ENCODE measurements at places on chromosomes 2 and 18.

GRCh38 chr2:77034445-77034844, 487.7 kb downstream of the LRRTM4 start:
- DNase-seq: no peak

- no peak for DNase-seq
These were observed 76.9 kb downstream of the NXPH2 start for GRCh38 chr2:138703242-138703641.

GRCh38 chr18:55354795-55355194, 233.2 kb downstream of the TCF4 start:
- DNase-seq: peak; percentile 58

DNA sequence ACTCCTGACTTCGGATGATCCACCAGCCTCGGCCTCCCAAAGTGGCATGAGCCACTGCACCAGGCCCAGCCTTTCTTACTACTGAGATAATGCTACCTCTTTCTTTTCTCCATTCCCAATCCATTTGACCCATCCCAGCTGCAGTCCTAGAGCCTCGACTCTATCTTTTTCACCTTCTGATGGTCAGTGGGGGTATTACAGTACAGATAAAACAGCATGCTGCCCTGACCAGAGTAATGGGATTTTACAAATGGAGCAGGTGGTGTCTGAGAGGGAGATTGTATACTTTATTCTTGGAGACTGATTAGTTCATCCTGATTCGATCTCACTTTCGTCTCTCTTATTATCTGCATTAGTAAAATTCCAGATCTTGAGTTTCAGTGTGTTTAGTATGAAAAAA, 238.6 kb upstream of the TNP1 start:
- DNase-seq: no peak

DNA sequence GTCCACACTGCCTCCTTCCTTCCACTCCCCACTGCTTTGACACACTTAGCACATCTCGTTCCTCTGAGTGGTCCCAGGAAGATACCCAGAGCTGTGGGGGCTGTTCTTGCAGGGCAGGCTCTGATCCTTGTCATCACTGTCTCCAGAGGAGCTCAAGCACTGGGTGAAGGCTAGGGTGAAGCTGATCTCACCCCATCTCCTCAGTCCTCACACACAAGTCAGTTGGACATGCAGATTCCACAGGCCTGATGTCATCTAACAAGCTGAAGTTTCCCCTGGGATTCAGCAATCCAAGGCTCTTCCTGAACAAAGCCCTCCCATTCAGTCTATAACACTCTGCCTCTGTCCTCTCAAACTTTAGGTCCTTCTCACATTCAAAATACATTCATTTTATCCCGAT, 90.6 kb upstream of the RAB6C start:
- DNase-seq: peak; percentile 11

DNA sequence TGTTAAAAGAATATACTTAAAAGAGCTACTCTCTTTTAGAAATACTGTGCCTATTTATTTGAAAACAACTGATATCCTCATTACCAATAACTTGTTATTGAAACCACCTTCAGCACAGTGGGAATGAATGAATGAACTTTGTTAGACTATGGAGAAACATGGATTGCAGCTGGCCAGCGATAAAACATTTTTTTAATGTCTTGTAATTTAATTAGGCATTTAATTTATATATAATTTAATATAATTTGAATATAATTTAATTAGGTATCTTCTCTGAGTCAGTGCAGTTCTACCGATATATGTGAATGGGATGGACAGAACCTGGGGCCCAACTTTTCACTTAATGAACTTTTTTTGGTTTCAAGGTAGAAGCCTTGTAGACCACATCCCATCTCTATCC, 94.4 kb downstream of the KCTD18 start:
- no peak for DNase-seq

- DNase-seq: peak; percentile 51
These were observed 961 bp downstream of the RBM43 start for GRCh38 chr2:151260573-151261230.

DNA sequence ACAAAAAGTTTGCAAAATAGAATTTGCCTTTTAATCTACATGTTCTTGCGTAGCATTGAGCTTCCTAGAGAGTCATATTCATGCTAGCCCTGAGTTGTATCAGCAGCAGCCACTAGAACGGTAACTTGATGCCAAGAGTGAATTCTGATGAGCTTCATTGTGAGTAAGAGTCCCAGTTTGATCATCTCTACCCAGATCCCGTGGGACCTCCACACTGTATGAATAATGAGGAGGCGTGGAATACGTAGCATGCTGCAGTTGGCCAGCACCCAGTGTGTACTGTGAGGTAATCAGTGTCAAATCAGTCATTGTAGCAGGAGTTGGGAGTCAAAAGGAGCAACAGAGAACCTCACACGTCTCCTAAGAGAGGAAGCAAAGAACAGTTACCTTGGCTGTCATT, 197.9 kb downstream of the NEDD4L start:
- DNase-seq: peak; percentile 81

- peak; percentile 63 for DNase-seq
These were observed 37.8 kb upstream of the MRPL19 start for GRCh38 chr2:75608684-75609333.

DNA sequence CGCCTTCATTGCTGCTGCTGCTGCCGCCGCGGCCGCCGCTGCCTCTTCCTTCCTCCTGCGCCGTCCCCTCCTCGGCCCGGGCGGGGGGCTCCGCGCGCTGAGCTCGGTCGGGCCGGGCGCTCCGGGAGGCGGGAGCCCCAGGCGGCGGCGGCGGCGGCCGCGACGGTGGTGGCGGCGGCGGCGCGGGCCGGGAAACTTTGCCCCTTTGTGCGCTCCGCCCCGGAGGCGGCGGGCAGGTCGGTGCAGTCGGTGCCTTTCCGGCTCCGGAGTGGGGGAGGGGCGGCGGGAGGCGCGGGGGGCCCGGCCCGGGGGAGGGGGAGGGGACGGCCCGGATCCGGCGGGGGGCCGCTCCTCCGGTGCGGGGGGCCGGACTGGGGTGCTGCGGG, 205 bp downstream of the TET3 start:
- no peak for DNase-seq

GRCh38 chr2:169739351-169739750, 5.7 kb downstream of the KLHL23 start:
- no peak for DNase-seq

DNA sequence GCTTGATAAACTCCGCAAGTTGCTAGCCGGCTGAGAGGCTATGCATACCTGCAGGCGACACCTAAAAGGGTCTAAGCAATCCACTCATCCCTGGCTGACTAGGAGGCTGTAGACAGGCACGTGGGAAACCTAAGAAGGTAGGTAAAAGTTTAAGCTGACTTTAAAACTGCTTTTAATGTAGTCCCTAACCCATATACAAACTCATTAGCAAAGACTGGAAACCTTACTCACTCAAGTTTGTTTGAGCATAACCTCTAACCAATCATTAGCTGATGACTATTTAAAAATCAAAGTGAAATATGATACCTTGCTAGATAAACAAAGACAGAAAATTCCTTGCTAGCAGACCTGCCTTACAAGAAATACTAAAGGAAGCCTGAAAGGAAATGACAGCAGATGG, 106.4 kb downstream of the EXOC6B start:
- DNase-seq: peak; percentile 61

- DNase-seq: no peak
These were observed 109.0 kb upstream of the RGPD4 start for GRCh38 chr2:107717661-107718060.

DNA sequence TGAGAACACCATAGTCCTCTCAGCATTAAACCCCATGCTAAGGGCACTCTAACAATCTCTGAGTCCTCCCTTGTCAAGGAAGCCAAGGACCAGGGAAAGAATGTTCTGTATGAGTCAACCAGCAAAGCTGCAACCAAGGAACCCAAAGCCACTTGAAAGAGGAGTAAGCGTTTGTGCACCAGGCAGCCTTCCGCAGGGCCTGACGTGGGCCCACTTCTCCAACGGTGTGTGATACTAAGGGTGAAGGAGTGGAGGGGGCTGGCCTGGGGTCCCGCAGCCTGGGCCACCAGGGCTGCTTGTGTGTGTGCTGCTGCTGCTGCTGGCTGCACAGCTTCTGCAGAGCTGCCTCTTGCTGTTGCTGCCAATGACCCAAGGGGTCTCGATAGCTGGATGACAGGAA, 30.1 kb upstream of the GALNT14 start:
- DNase-seq: peak; percentile 5

DNA sequence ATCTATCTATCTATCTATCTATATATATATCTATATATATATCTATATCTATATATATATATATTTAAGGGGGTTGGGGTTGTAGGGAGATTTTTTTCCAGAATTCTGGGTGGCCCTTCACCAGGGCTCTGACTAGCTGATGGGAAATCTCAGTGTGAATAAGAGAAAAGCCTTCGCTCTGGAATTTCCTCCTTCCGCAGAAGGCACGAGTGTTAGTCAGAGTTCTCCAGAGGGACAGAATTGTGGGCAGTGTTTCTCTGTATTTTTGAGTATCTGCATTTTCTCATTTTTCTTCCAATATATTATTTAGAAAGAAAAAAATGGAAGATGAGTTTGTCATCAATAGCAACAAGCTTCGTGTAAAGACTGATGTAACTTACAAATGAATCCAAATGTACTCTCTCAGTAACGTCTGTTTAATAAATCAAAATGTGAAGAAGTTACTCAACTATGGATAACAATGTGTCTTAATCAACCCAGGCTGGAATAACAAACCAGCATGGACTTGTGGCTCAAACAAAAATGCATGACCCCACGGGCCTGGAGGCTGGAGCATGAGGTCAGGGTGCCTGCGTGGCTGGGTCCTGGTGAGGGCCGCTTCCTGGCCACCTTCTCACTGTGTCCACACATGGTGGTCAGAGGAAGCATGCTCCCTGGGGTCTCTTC, 10.6 kb upstream of the SNTG2 start:
- DNase-seq: peak; percentile 56

GRCh38 chr2:20351555-20352229, 1.0 kb upstream of the PUM2 start:
- no peak for DNase-seq

GRCh38 chr18:2881840-2882195, 35.0 kb downstream of the EMILIN2 start:
- no peak for DNase-seq

- peak; percentile 10 for DNase-seq
These were observed 271.9 kb downstream of the NCKAP5 start for GRCh38 chr2:133296401-133296800.

GRCh38 chr18:72246076-72246475, 298.1 kb downstream of the CBLN2 start:
- DNase-seq: no peak

GRCh38 chr18:13536578-13536977, 189.8 kb downstream of the FAM210A start:
- no peak for DNase-seq

DNA sequence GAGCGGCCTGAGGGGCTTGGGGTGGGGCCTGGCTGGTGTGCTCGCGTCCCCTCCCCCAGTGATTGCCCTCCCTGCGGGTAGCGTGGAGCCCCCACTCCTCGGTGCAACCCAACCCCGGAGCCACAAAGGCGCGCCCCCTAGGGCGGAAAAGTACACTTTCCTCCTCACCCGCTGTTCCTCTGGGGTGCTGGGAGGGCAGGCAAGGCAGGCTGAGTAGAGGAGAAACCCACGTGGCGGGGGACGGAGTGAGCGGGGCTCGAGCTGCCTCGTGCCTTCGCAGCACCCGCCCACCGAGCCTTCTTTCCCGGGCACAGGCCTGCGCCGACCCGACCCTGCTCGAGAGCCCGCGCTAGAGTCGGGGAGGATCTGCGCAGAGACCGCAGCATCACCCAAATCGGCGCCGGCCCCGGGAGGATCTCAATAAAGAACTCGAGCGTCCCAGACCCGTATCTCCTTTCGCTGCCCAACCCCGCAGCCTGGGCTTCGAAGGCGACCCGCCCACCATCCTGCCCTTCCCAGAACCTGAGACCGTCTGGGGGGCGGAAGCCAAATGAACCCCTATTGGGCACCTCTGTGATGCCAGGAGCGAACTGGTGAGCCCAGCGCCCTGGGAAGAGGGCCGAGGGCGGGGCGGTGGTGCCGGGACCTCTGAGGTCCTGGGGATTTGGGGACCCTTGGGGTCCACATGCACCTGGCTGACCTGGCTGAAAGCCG, 1.5 kb downstream of the UCN start:
- no peak for DNase-seq

- DNase-seq: peak; percentile 49
These were observed 14.8 kb downstream of the ASPRV1 start for GRCh38 chr2:69946351-69947324.

Data from choroid plexus epithelial cell (primary cell).